D341Med (cell line): ENCODE measurements at places on chromosomes 3 and 15.

- no peak for DNase-seq
Observed at GRCh38 chr3:125261031-125261430, 48.5 kb upstream of the SLC12A8 start.

DNA sequence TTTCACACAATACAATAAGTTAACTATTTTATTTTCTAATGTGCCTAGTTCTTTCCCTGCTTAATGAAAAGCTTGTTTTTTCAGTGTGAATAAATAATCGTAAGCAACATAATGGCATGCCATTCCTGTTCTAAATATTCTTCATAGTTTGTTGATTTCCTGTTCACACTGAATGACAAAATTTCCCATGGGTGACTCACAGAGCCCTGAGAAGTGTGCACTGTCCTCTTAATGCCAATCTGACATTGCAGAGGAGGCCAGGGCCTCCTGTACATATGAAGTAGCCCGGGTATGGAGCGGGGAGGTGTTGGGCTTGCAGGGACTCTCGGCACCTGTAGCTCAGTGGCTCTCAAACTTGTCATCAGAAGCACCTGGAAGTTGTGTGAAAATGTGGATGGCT lies 24.3 kb downstream of the CCR3 start:
- DNase-seq, result no peak

DNA sequence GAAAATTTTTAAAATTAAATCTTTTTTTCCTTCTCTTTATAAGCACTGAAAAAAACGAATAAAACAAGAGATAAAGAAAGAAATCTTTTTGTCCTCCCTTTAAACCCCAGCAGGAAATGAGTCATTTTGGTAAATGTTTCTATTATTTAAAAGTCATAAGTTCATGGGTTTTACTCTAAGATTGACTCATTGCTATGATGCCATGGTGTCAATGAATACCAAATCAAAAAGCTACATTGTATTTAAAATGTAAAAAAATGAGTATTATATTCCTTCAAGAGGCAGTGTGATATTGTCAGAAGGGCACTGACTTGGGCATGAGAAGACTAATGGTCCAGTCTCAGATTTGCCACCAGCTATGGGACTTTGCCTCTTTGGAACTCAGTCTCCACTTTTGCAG lies 303.4 kb upstream of the DNAJC19 start:
- DNase-seq, result no peak

GRCh38 chr3:60322298-60322856 lies 928.9 kb downstream of the FHIT start:
- DNase-seq, result no peak

DNA sequence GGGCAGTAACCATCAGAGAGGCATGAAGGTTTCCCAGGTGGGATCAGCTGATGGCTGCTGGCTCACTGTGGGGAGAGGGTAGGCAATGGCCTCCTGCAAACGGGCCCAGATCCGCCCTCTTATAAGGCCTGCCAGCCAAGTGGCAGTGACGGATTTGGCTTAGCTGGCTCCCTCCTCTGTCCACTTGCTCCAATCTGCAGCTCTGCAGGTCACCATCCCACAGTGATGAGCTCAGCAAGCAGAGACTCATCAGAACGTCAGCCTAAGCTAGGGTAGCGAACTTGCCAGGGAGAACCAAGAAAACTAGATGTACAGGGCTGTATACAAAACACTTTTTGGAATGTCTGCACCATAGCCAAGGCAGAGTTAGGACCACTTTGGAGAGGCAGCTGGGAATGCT lies 62.8 kb upstream of the DCLK3 start:
- no peak for DNase-seq

- DNase-seq, result no peak
Observed at GRCh38 chr3:177596248-177596815, 399.1 kb upstream of the TBL1XR1 start.

DNA sequence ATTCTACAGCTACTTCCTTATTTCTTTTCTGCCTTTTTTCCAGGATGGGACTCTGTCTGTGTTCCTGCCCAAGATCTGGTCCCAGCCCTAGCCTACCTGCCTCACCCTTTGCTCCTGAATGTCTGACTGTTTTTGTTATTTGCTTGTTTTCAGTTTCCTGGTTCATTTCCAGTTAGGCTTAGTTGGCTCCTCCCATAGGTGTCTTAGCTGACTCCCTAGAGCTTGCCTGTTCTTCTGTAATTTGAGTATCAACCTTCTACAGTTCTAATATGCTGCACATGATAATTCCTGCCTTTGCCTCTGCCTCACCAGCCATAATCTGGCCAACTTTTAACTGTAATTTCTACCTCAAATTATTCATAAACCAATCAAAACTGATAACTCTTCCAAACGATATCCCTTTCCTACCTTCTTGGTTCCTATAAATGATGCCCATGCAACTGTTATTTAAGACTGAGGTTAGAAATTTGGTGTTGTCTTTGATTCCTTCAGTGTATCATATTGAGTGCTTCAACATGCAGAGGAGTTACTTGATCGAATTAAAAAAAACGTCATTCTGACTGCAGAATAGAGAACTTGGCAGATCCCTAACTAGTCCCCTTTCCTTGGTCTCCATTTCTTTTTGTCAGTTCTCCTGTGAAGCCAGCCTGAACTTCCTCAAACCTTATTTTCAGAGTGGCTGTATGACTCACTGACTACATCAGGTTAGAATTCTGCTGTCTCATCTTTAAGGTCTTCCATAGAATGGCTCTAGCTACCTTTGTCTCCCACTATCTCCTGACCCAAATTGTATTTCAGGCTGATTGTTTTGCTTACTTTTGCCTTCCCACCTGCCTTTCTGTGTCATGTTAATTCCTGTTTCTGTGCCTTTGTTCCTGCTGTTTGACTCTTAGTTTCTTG lies 8.4 kb downstream of the GOLM2 start:
- peak; percentile 51 for DNase-seq

DNA sequence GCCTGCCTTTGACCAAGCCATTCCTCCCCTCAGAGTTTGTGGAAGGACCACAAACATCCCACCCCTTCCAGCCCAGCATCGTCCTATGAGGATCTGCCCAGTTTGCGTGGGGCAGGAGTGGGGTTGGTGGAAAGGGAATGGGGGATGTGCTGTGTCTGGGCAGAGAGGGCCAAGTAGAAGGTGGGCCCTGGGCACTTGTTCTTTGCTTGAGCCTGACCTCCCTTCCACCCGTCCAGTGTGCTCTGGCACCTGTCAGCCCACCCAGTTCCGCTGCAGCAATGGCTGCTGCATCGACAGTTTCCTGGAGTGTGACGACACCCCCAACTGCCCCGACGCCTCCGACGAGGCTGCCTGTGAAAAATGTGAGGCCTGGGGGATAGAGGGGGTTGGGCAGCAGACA lies 10.3 kb downstream of the SPINT1 start:
- no peak for DNase-seq

DNA sequence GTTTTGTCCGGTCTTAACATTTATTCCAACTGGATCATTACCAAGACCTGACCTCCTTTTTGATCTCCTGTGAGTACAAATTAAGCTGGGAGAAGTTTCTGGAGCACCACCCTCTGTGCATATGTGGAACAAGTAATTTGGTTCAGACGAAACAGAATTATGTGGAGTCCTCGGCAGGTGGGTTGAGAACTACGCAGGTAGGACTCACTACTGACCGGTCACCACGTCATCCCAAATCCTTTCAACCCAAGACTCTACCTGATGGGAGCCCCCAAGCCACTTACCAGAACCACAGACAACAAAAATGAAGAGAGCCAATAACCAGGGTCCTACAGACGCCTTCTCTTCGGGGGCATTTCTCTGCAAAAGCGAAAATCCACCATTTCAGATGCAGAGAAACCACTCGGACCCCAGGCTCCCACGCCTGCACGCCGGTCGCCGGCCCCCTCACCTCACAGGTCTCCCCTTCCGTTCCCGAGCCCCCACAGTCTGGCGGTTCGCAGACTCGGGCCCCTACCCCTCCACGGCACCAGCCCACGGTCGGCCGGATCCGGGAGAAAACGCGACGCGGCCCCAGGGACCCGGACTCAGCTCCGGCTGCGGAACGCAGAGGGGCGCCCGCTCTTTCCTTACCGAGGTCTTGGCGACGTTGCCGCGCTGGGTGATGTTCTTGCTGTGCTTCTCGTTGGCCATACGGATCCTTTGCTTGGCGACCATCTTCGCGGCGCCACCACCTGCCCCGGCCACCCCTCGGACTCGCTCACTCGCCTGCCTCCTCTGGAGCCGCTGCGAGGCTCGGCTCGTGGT lies 674 bp downstream of the SERP1 start:
- peak; percentile 71 for DNase-seq

GRCh38 chr15:46091860-46092450 lies 457.1 kb downstream of the SQOR start:
- peak; percentile 66 for DNase-seq

DNA sequence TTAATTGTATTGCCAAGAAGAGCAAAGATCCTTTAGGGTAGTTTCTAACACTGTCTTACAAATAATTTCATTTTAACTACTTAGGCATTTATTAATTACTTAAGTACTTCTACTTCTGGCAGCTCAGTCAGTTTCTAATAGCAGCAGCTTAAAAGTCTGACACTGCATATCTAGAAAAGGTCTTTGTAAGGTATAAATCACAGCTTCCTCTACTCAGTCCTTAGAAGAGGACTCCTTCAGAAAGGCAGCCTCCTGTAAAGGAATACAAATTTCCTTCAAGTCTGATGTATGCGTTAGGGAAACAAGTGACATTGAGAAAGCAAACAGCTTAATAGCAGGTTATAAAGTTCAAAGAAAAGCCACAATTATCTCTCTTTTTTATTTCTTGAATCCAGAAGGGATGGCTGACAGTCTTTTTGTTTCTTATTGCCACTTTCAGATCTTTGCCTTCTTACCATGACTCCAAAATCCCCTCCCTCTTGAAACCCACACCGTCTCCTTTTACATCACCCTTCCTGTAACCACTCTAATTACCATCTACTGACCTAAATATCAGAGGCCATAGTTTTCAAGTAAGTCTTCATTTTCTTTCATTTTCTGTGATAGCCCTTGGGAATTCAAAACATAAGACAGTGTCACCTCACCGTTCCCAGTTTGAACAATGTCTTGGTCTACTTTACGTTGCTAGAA lies 109.5 kb downstream of the CGGBP1 start:
- no peak for DNase-seq

- DNase-seq, result no peak
Observed at GRCh38 chr3:42510325-42510724, 7.9 kb downstream of the VIPR1 start.

DNA sequence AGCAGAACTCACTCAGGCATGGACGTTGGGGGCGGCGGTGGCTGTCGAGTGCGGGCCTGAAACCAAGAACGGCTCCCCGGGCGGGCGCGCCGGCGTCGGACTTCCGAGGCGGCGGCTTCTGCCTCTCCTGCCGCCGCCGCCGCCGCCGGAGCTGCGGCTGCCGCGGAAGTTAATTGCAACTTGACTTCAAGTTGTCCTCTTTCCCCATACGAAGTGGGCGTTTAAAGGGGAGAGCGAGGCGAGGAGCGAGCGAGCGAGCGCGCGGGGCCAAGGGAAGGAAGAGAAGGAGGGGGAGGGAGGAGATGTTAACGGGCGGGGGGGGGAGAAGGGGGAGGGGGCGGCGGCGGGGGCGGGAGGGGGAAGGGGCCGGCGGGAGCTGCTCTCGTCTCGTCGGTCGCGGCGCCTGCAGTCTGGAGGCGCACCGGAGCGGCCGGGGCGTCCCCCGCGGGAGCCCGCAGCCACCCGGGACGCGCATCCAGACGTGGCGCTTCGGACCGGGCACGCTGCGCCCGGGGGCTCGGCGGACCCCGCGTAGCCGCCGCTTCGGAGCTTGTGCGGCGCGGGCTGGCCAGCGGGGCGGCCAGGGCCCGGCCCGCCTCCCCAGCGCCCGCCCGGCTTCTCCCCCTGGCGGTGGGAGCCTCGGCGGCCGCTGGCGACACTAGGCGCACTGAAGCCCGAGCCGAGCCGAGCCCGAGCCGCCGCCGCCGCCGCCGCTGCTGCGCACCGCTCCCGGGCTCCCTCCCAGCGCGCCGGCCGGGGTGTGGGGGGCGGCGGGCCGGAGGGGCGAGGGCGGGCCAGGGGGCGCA lies 19.7 kb upstream of the SATB1 start:
- DNase-seq, result peak; percentile 93

GRCh38 chr3:42739401-42740158 lies 33.5 kb downstream of the CCDC13 start:
- peak; percentile 21 for DNase-seq

- DNase-seq, result no peak
Observed at GRCh38 chr3:73622091-73622805, 2.5 kb downstream of the PDZRN3 start.

DNA sequence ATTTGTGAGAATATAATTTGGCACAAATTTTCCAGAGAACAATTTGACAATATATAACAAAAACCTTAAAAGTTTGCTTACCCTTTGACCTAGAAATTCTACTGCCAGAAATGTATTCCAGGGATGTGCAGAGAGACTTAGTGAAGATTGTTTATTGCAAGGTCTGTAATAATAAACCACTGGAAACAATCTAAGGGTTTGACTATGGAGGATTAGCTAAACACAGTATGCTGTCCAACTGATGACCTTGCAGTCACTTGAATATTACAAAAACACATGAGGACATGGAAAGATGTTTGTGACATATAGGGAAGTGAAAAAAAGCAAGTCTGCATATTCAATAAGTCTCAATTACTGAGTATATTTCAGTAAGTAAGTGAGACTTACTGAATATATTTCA lies 48.1 kb upstream of the CDV3 start:
- no peak for DNase-seq

DNA sequence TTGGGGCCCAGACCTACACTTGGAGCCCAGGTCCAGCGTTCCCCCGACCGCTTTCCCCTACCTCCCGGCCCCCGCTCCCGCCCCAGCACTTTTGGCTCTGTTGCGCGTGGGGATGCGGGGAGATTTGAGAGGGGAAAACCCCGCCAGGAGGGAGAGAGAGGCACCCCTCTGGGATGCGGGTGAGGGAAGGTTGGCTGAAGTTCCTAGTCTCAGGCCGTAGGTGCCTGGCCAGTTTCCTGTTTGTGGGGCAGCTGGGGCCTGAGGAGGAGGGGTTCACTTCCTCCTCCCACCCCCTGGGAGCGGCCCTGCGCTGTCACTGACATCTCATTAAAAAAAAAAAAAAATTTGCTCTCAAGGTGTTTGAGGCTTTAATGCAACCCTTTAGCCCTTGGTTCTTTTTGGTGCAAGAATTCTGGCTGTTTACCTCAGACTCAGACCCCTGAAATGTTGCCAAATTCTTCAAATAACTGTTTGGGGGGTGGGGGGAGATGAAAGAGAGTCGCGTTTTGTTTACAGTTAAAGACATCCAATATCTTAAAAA lies 2.6 kb downstream of the FAM43A start:
- no peak for DNase-seq

DNA sequence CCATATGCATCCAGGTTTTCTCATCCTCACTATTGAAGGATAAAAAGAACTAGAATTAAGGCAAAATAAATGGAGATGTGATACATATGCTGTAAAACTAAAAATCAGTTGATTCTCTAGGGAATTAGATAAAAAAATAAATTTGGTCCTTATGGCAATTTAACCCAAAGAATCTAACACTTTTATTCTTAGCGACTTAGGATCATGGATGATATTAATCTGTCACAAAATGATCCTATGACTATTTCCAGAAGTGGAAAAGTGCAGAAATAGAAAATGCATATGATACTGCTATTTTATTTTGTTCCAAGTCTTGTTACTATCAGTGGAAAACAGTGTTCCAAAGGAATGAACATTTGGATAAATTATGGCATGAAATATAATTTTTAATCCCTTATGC lies 746.3 kb downstream of the ROBO2 start:
- no peak for DNase-seq
